ELR (cell line): ENCODE measurements at places on chromosomes 6 and 20.

- no peak for DNase-seq
Measured at GRCh38 chr6:31483392-31483791, 14.6 kb upstream of the MICB start.

GRCh38 chr6:41306187-41306854 lies 19.8 kb upstream of the TREM1 start:
- peak; percentile 64 for DNase-seq

DNA sequence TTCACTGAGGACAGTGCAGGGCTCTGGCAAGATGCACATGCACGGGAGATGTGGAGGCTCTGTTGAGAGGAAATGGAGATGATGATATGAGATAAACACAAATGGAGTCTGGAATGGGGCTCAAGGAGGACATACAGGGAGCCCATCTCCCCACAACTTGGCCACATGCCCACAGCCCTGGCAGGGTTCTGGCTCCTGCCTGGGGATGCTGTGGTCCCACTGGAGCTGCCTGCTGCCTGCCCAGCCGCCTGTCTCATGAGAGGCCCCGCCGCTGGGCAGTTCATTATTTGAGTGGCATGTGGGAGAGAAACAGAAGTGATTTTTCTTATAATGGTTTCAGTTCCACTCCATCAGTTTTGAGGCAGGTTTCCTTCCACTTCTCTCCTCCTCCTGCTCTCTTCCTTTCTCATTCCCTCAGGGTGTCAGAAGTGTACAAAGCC lies 133.6 kb upstream of the TRAF3IP2 start:
- no peak for DNase-seq

GRCh38 chr6:69284176-69284730 lies 512.6 kb downstream of the LMBRD1 start:
- DNase-seq, result no peak

GRCh38 chr6:52876056-52876787 lies 33.3 kb downstream of the GSTA3 start:
- no peak for DNase-seq

- no peak for DNase-seq
Measured at GRCh38 chr6:162200945-162201690, 526.4 kb downstream of the PRKN start.

- DNase-seq, result no peak
Measured at GRCh38 chr6:33933101-33933500, 129.3 kb upstream of the MLN start.
